ENCODE measurements at places on chromosomes 1 and 21.

- H3K27me3 ChIP-seq = no peaks in the 10 kb centered on the region
- peaks cover 38% of the 10 kb centered on the region for H3K36me3 ChIP-seq
- no peak for DNase-seq
- H3K4me1 ChIP-seq = no peaks in the 10 kb centered on the region
- H3K4me3 ChIP-seq = no peak overlapping the region
- H3K27ac ChIP-seq = no peak overlapping the region
These were observed 9.9 kb upstream of the LDLRAD1 start for GRCh38 chr1:54027848-54028247.

- no peak overlapping the region for H3K27ac ChIP-seq
- no peaks in the 10 kb centered on the region for H3K4me1 ChIP-seq
- no peaks in the 10 kb centered on the region for H3K27me3 ChIP-seq
- H3K36me3 ChIP-seq = no peaks in the 10 kb centered on the region
- no peak overlapping the region for H3K4me3 ChIP-seq
These were observed 166.2 kb upstream of the NFIA start for GRCh38 chr1:60916199-60916598.

- H3K27ac ChIP-seq = no peak overlapping the region
- no peak for DNase-seq
- H3K27me3 ChIP-seq = no peaks in the 10 kb centered on the region
These were observed 6.2 kb downstream of the ADAMTSL4 start for GRCh38 chr1:150555198-150555970.

DNA sequence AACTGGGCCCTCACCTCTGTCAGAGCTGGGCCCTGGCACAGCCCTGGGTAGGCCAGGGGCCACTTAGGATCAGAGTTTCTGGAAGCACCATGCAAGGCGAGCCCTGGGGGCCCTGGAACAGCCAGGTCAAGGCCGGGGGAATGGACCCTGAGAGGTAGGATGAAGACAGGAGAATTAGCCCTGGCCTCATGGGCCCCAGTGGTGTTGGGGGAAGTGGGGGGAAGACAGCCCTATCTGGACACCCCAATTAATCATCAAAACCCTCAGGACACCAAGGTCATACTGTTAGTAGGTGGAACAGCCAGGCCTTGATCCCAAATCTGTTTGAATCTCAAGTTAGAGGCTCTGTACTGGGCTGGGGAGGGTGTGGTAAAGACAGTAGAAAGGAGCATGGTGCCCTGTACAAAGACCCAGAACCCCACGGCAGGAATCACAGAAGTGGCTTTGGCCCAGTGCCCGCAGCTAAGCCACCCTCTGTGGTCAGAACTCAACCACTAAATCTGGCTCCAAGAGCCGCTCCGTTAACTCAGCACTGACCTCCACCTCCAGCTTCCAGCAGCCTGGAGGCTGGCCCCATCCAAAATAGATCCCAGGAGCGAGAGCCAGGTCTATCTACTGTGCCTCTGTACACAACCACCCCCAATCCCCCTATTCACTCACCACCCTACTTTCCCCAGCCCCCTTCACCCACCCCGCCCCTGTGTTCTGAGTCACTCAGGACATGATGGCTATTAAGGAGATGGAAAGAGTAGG is 14.0 kb upstream of the TRIM63 start:
- H3K27ac ChIP-seq = no peak overlapping the region
- DNase-seq = no peak
- no peak overlapping the region for H3K4me3 ChIP-seq

DNA sequence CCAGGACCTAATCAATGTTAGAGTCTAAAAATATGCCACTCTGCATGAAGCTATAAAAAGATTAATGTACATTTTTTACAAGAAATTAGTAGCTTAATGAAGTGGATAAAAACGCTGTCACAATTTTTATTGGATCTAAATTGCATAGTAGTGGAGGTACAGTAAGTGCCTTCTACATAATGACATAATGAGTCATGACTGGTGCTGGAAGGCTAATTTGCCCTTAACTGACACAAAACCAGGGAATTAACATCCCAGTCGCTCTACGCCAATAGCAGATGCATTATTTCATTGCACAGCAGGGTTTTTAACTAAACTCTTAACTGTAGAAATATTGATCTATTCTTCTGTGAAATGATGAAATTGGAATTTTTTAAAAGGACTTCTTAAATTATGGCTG is 33.3 kb downstream of the RRAGC start:
- H3K36me3 ChIP-seq = no peaks in the 10 kb centered on the region
- DNase-seq = no peak
- H3K27me3 ChIP-seq = peaks cover 23% of the 10 kb centered on the region
- H3K4me3 ChIP-seq = no peak overlapping the region
- no peak overlapping the region for H3K27ac ChIP-seq

- no peak overlapping the region for H3K27ac ChIP-seq
- DNase-seq = no peak
- H3K4me3 ChIP-seq = no peak overlapping the region
- no peaks in the 10 kb centered on the region for H3K36me3 ChIP-seq
These were observed 121.9 kb downstream of the CYYR1 start for GRCh38 chr21:26451081-26451740.

DNA sequence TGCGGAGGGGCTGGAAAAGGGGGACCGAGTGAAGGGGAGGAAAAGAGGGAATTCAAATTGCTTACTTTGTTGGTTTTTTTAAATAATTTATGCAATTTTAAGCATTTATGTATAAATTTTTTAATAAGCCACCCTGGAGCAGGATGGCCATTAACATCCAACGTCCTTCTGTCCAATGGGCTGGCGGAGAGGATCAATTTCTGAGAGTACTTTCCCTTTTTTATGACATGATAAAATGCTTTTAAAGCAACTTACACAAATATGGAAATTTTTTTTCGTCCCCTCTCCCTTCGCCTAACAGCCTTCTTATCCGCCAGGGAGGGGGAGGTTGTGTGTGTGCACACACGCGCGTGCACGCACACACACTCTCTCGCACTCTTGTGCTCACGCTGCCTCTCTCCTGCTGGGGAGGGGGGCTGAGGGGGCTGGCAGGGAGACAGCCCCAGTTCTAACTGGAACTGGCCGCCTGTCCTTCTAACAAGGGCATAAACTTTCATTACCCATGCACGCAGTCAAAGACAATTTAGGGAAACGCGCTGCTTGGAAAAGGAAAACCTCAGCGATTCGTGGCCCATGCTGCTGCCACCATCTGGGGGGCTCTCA is 123.2 kb downstream of the CASZ1 start:
- H3K27ac ChIP-seq = no peak overlapping the region
- no peaks in the 10 kb centered on the region for H3K36me3 ChIP-seq
- peaks cover 20% of the 10 kb centered on the region for H3K4me1 ChIP-seq
- H3K27me3 ChIP-seq = no peaks in the 10 kb centered on the region
